ENCODE measurements at places on chromosomes 1 and 21.

- DNase-seq, result no peak
Observed at GRCh38 chr1:227469708-227470107, 93.6 kb upstream of the ZNF678 start.

- no peak for DNase-seq
Observed at GRCh38 chr1:159921251-159921650, 4.1 kb downstream of the TAGLN2 start.

GRCh38 chr1:46687093-46687659 is 15.5 kb downstream of the TEX38 start:
- no peak for DNase-seq

DNA sequence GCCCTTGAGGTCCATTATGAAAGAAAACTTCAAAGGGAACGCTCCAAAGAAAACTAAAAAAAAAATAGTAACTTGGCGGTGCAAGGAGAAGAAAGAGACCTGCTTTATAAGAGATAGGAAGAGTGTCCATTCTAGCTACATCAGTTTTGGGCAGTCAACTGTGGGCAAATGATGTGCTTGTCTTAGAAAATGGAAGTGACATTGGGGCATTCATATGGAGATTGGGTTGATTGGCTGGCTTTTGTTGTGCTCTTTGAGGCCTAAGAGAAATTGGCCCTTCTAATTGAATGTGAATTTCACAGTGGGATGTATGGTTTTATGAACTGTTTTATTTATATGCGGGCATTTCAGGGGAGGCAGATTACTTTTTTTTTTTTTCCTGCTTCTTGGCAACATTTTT is 13.2 kb downstream of the PPP1R12B start:
- no peak for DNase-seq

GRCh38 chr1:241639623-241640148 is 483 bp downstream of the CHML start:
- DNase-seq, result no peak

DNA sequence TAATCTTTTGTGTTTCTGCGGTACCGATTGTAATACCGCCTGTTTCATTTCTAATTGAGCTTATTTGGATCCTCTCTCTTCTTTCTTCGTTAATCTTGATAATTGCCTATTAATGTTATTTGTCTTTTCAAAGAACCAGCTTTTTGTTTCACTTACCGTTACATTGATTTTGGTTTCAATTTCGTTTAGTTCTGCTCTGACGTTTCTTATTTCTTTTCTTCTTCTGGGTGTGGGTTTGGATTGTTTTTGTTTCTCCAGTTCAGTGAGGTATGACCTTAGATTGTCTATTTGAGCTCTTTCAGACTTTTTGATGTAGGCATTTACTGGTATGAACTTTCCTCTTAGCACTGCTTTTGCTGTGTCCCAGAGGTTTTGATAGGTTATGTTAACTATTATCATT is 9.4 kb downstream of the OR2M2 start:
- DNase-seq, result no peak

GRCh38 chr1:225834417-225835329 is 24.7 kb downstream of the EPHX1 start:
- no peak for DNase-seq

DNA sequence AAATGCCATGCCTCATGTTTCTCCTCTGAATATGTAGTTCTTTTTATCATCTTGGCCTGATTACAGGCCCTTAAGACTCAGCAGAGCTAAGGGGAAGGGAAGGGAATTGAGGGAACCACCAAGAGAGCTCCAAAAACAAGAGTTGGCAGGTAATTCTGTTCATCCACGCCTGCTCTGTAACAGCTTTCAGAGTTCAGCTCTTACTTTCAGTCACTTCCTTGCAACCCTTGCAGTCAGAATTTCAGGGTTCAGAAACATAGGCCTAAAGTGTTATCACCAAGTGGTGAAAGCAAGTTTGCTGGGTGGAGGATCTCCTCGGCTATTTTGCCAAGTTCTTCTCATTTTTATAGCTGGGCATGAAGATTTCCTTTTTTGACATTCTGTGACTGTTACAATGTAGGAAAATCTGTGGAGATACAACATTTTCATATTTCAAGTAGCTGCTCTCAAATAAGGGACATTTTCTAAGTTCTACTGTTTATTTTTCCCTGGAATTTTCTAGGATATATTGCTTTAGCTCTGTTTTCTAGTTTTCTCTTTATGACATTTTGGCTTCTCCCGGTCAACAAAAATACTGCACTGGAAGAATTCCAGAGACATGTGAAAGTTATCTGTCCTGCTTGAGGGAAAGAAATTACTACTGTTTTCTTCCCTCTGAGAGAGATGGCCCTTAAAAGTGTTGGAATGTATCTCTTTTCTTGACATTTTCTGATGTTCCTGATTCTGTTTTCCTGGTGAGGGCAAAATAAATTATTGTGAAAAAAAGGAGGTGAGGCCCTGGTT is 251.8 kb upstream of the ST6GALNAC5 start:
- no peak for DNase-seq

Data from stimulated activated naive CD8-positive, alpha-beta T cell treated with anti-CD3 and anti-CD28 coated beads, Interleukin-15, amount 100 ng/mL, for 72 hours (primary cell).